ENCODE measurements at places on chromosomes 16 and 17. TPM values are rescaled to one million over a fixed set of nuclear protein-coding genes. Genes with fewer than 3 reads are reported as not detected.
A peak's percentile ranks its signal among the peaks of the same experiment; 100 is the strongest.

DNA sequence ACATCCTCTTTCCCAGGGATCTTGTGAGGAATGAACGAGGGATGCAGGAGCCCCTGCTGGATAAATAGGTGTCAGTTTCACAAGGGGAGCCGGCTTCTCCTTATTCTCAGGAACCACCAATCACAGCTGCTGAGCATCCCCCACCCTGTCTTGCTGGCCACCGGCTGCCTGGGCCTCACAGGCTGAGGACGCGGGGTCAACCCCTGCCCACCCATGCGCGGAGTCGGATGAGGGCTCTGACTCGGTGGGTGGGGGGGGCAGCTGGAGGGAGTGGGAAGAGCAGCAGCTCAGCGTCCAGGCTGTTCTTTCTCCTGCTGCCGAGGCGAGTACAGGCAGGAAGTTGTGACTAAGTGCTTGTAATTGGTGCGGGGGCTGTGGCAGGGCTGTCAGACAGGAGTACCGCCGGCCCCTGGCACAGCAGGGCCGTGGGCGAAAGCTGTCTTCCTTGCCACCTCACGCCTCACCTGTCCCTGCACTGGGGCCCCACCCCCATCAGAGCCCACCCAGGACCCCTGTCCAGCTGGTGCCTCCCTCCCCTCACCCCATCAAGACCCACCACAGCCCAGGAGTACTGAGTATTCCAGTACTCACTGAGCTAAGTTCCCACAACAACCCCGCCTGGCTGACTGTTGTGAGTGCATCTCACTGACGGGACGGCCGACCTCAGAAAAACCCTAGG is 11.0 kb upstream of the DPEP1 start:
- peaks cover 13% of the 10 kb centered on the region for H3K4me1 ChIP-seq
- H3K27ac ChIP-seq: peak overlapping the region; percentile 83
- H3K27me3 ChIP-seq: no peaks in the 10 kb centered on the region
- H3K36me3 ChIP-seq: no peaks in the 10 kb centered on the region
- peak; percentile 86 for DNase-seq

DNA sequence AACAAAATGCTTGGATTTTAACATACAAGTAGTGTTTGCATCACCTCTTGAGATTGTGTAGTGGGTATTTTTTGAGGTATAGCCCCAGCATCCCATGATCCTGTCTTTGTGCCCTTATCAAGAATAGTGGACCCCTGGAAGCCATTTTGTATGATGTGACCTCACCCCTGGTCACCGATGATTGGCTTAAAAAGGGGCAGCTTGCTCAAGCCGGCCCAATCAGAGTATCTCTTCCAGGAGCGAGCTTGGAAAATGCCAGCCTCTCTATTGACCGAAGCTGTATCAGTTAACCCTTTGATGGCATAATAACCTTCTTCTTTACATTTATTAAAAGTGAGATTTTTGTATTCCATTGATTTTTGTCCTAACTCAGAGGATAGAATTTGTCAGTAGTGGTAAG is 55.5 kb upstream of the FAM20A start:
- DNase-seq: no peak
- no peak overlapping the region for H3K27ac ChIP-seq
- H3K4me1 ChIP-seq: no peaks in the 10 kb centered on the region
- H3K4me3 ChIP-seq: no peak overlapping the region
- H3K36me3 ChIP-seq: no peaks in the 10 kb centered on the region

DNA sequence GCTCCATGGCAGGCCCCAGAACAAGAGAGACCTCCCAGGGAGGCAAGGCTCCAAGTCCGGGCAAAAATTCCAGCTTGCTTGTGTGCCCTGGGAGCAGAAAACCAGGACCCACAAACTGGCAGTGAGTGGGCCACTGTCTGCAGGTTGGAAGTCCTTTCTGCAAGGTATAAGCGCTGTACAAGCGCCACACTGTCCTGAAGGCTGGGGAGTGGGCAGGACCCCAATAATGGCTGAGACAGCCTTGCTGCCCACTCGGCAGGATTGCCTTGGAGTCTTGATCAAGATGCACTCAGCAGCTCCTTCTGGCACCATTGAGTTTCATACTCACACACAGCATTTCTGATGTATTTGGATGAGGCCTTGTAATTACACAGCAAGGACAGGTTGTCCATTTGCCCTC is 388.6 kb downstream of the CPPED1 start:
- H3K27ac ChIP-seq: no peak overlapping the region
- H3K4me1 ChIP-seq: no peaks in the 10 kb centered on the region
- H3K4me3 ChIP-seq: no peak overlapping the region
- H3K27me3 ChIP-seq: no peaks in the 10 kb centered on the region
- H3K36me3 ChIP-seq: no peaks in the 10 kb centered on the region

DNA sequence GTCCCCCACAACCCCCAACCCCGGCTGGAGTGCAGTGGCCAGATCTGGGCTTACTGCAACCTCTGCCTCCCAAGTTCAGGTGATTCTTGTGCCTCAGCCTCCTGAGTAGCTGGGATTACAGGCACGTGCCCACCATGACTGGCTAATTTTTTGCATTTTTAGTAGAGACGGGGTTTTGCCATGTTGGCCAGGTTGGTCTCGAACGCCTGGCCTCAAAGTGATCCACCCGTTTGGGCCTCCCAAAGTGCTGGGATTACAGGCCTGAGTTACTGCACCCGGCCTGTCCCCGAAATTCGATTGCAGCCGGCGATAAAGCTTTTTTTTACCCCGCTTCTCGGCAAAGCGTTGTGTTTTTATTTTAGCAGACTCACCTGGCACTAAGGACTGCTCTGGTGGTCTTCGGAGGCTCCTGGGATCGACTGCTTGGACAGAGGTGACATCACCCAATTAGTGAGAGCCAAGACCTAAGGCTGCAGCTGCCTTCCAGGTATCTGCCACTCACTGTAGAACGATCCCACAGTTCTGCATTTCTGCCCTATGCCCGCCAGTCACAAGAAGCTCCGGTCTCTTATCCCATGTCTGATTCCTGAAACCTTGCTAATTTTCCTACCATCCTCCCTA is 82.2 kb upstream of the ARL4D start:
- DNase-seq: no peak
- no peak overlapping the region for H3K27ac ChIP-seq
- no peaks in the 10 kb centered on the region for H3K27me3 ChIP-seq
- H3K4me1 ChIP-seq: no peaks in the 10 kb centered on the region
- no peaks in the 10 kb centered on the region for H3K36me3 ChIP-seq
- no peak overlapping the region for H3K4me3 ChIP-seq

- peaks cover 38% of the 10 kb centered on the region for H3K36me3 ChIP-seq
- DNase-seq: no peak
- no peak overlapping the region for H3K4me3 ChIP-seq
- H3K27ac ChIP-seq: no peak overlapping the region
- no peaks in the 10 kb centered on the region for H3K27me3 ChIP-seq
- no peaks in the 10 kb centered on the region for H3K4me1 ChIP-seq
Measured at GRCh38 chr17:62676952-62677596, 49.6 kb downstream of the MRC2 start.

- H3K36me3 ChIP-seq: no peaks in the 10 kb centered on the region
- peak; percentile 46 for DNase-seq
Measured at GRCh38 chr17:4858882-4859260, 25.7 kb downstream of the MINK1 start.

- H3K27ac ChIP-seq: no peak overlapping the region
- H3K36me3 ChIP-seq: no peaks in the 10 kb centered on the region
- no peak overlapping the region for H3K4me3 ChIP-seq
- H3K4me1 ChIP-seq: peaks cover 14% of the 10 kb centered on the region
- H3K27me3 ChIP-seq: peaks cover 3% of the 10 kb centered on the region
Measured at GRCh38 chr17:80126449-80126715, 20.5 kb downstream of the EIF4A3 start.

DNA sequence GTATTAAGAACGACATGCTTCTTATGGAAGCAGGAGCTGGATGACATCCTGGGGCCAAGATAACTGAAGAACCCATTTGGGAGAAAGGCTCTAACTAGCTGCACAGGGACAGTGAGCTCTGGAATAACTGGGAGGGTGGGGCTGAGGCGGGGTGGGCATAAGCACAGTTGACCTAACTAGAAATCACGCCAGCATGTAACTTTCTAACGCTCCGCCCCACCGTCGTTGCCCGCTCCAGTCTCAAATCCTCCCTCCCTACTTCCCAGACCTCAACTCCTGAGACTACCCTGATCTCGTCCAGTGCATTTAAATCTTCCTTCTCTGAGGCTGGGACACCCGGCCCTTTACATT is 436 bp downstream of the PHB1 start:
- H3K4me1 ChIP-seq: peaks cover 6% of the 10 kb centered on the region
- peak overlapping the region; percentile 96 for H3K4me3 ChIP-seq
- H3K27me3 ChIP-seq: no peaks in the 10 kb centered on the region
- no peak for DNase-seq
- H3K27ac ChIP-seq: peak overlapping the region; percentile 12
- H3K36me3 ChIP-seq: peaks cover 30% of the 10 kb centered on the region

The KCNH6 gene
- not detected for total RNA-seq

Measured in astrocyte (in vitro differentiated cells and primary cell).